Stimulated activated CD4-positive, alpha-beta T cell treated with anti-CD3 and anti-CD28 coated beads, Interleukin-15, amount 100 ng/mL, for 48 hours (primary cell): ENCODE measurements at places on chromosomes 16 and 17.
A peak's percentile ranks its signal among the peaks of the same experiment; 100 is the strongest.

DNA sequence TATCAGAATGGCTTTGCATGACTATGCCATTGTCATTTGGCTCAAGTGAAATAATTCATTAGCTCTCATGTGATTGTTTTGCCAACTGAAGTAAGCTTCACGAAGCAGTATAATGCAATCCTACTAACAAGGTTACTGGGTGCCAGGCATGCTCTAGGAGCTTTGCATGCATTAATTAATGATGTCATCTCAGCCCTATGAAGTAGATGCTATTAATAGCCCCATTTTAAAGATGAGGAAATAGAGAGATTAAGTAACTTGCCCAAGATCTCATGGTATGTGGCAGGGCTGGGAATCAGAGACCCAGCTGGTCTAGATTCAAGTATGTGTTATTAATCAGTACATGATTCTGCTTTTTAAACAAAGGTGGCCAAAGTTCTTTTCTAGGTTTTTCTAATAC, 14.1 kb downstream of the KRT39 start:
- no peak for DNase-seq

DNA sequence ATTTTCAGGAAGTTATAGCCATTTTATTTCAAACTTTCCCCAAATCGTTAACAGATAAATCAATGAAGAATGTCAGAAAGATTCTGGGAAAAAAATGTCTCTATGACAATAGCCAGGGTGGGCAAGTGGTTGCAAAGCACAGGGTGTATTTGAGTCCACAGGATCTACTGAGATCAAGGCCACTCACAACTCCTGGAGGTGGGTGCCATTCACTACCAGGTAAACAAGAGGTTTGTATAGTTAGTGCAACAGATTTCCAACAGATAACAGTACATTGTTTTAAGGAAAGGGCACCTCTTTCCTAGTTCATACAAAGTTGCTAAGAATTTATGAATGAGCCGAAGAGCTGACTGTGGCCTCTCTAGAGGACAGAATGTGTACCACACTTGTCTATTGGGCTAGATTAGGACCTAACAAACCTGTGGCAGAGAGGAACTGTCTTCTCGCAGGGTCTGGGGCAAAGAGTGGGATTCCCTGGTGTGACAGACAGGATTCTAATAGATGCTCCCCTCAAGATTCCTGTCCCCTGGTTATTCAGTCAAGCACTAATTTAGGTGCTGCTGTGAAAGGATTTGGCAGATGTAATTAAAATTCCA, 52.0 kb upstream of the ZNF629 start:
- no peak for DNase-seq

GRCh38 chr16:67872631-67873434, at the start of gene EDC4:
Gene EDC4, plus strand, starts transcription at chr16:67873052. Its CDS starts 210 bp downstream, at chr16:67873262.
- DNase-seq, result peak; percentile 70

DNA sequence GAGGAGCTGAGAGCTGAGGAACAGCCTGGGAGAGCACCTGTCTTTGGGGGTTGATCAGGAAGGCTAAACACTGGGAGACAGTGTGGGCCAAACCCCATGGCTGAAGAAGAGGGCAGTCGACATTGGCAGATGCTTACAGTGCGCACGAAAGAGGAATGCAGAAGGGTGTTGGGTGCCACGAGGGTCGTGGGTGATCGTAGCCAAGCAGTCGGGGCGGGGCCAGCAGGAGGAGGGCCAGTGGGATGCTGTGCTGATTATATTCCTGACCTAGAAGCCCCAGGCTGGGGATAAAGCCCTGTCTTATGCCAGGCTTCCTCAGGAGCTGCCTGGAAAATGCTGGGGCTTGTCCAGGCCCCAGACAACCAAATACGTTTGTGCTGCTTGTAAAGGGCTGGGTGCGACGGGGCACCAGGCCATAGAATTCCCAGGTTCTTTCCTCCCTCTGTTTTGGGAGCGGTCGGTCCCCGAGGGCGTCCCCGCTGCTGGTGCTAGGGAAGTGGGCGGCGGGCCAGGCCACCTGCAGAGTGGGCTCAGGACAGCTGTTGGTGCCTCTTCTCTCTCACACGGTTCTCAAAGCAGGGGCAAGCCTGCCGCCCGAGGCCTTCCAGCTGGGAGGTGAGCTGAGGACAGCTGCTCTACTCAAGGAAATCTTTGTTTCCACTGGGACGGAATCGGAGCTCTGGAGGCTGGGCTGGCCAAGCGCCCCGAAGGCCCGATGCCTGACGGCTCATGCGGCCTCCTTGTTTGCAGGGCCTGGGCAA, 10.0 kb downstream of the C1QTNF1 start:
- no peak for DNase-seq
